ENCODE measurements at places on chromosomes 3 and 15.
A peak's percentile ranks its signal among the peaks of the same experiment; 100 is the strongest.

- DNase-seq, result no peak
Observed at GRCh38 chr3:100993309-100993708, at the start of gene ABI3BP. Gene ABI3BP (minus strand): TSS chr3:100993421. CDS start chr3:100993384, 37 bp downstream.

DNA sequence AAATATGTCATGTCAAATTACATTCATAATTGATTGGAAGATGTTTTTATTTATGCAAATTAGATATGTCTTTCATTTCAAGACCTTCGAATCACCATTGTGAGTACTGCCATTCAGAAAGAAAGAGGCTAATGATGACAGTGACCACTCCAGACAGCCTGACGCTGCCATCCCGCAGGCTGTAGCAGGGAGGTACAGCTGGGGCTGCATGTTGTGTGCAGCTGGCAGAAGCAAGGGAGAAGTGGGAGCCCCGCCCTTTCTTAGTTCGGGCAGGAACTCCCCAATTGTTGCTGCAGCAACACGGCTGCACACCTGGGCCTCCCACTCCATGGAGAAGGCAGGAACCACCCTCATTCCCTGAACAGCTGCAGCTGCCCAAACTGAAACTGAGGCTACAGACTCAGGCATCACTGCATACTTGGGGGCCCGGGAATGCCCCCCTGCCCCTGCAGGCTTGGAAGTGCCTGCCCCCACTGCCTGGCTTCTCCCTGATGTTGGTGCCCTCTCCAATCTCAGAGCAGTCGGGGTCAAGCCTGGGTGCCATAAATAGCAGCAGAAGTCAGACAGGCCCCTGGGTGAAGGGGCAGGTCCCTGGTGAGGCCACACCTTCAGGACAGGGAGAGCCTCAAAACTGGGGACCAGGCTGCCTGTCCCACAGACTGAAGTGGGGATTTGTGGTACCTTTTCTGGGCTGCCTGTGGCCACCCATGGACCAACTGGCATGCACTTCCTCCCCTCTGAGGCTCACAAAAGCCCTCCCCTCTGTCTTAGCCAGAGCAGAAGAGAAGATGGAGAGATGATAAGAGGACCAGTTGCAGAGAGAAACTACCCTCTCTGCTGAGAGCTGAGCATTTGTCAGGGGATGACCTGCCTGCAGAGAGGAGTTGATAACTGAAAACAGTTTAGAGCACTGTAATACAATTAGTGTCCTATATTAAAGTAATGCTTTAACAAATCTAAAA lies 964.6 kb downstream of the SI start:
- DNase-seq, result no peak

DNA sequence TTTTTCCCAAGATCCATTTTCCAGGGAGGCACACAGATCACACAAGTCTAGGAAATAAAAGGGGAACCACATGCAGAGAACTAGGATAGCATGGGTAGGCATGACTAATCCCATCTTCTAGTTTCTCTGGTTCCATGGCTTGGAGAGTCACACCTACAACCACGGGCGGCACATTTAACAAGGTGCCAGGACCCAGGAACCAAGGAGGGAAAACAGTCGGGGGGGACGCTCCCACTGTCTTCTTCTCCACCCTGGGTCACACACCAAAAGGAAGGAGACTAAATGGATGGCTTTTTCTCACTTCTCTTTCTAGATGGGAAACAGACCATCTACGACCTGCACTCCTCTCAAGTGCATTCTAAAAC lies 4.6 kb upstream of the SMCO1 start:
- DNase-seq, result peak; percentile 57

DNA sequence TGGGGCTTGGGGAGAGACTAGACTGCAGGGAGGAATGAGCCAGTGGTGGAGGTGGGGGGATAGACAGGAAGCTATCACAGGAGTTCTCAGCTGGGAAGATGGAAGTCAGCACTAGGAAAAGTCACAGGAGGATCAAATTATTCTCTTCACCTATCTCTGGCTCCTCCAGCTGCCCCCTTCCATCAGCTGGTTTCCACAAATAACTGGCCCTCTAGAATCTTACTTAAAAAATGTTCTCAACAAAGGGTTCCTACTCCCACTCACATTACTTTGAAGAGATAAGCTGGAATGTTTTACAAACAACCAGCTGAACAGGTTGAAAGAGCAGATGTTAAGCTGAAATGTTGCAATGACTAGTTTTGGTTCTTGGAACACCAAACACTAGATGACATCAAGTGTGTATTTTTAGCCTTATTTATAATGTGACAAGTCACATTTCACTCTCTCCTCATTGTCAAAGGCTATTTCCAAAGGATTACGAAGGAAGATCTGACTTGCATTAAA lies 102.7 kb upstream of the AADACL2 start:
- DNase-seq, result no peak

DNA sequence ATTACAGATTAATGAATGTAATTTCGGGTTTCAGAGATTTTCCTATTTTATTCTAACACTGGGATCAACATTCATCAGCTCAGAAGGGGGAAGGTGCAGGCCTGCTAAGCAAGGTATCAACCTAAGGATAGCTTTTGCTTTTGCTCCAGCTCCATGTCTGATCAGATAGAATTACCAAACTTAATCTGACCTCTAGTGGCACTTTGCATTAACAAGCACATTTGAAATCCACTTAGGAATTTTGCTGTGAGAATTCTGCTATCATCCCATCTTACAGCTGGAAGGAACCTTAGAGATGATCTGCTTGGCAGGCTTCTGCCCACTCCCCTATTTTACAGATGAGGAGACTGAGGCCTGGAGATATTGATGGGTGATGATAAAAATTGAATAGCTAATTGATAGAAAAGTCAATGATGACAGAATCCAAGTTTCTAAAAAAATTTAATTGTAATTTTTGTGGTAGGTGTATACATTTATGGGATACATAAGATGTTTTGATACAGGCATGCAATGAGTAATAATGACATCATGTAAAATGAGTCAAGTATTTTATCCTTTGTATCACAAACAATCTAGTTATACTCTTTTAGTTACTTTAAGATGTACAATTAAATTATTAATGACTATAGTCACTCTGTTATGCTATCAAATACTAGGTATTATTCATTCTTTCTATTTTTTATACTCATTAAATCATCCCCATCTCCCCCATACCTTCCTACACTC lies 209.2 kb upstream of the ZPLD1 start:
- DNase-seq, result no peak

- DNase-seq, result no peak
Observed at GRCh38 chr3:191922570-191922969, 461.6 kb downstream of the PYDC2 start.

- no peak for DNase-seq
Observed at GRCh38 chr3:141835557-141836229, 40.8 kb upstream of the ATP1B3 start.

DNA sequence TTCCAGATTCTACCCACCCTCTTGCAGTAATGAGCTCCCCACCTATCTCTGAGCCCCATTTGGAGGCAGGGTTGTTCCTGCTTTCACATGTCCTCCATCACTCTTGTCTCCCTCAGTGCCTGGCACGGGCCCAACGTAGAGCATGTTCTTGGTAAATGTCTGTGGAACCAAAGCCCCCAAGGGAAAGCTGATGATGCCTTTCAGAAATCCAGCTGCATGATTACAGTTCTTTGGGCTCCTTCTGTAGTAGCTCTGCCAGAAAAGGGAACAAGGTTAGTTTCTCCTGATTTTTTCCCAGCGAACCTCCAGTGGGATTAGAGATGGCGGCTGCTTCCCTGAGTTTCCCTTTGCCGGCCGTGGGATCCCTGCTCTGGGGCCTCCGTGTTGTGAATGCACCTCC lies 39.3 kb downstream of the CGNL1 start:
- no peak for DNase-seq

- no peak for DNase-seq
Observed at GRCh38 chr3:4029135-4029534, 229.9 kb downstream of the LRRN1 start.

- no peak for DNase-seq
Observed at GRCh38 chr3:98821063-98821462, 57.9 kb downstream of the ST3GAL6 start.

All from activated T-cell treated with anti-CD3 and anti-CD28 coated beads, Interleukin-2, amount 50 U/mL, for 48 hours (primary cell).